ENCODE measurements at places on chromosomes 11 and 22.
A peak's percentile ranks its signal among the peaks of the same experiment; 100 is the strongest.

DNA sequence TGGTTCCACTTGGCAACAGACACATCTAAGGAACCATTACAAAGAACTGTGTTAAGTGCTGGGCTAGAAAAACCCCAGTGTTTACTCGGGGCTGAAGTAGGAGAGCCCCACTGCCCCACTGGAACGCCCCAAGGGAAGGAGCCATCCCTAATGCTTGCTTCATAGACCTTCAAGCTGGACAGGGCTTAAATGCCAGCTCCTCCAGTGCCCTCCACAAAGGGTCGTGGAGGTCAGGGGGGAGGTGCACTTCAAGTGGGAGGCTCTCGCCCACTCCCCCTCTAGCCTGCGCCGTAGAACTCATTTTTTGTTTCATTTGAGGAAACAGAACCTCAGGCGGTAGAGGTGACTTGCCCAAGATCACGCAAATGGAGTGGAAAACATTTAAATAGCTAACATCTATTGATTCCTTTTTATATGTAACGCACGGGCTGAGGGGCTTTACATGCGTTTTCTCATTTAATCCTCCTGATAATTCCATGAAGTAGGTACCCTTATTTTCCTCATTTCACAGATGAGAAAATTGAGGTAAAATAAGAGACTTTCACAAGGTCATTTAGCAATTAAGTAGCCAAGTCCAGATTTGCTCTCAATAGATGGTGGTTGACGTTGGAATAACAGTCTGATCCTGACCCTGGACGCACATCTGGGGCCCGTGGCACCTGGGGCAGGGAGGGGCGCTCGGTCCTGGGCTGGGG, 545 bp upstream of the ZDHHC13 start:
- no peak for DNase-seq

DNA sequence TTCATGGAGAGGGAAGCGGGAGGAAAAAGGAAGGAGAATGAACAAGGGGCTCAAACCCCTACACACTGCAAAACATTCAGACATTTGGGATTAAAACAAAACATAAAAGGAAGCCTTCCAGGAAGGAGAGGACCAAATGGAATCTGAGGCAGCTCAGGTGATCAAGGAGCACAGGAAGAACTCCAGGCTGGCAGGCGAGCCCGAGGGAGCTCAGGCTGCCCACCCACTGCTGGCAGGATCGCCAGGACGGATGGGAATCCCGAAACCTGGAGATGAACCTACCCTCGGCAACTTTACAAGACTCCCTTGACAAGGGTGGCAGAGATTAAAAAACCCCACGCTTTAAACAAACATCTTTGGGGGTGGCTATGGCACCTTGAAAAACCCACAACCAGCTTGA, 5.0 kb upstream of the PYGM start:
- DNase-seq, result no peak

- no peak for DNase-seq
These were observed 52.4 kb downstream of the PACSIN2 start for GRCh38 chr22:42962295-42963230.

- DNase-seq, result no peak
These were observed 6.6 kb downstream of the EP300 start for GRCh38 chr22:41099036-41099435.

- no peak for DNase-seq
These were observed 19.4 kb downstream of the TUBGCP6 start for GRCh38 chr22:50225200-50225969.

DNA sequence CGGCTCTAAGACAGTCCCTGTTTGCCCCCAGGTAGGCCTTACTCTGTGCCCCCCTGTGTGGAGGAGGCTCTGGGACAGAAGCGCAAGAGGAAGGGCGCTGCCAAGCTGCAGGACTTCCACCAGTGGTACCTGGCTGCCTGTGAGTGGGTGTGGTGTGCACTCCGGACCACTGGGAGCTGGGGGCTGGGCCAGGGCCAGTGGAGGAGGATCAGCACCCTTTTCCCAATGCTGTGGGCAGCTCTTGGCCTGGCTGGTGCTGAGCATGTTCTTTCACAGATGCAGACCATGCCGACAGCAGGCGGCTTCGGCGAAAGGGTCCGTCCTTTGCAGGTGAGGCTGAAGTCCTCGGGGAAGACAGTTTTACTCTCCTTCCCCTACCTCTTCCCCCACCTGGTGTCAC, 3.7 kb downstream of the SCO2 start:
- DNase-seq, result no peak

GRCh38 chr11:19680829-19681368, 31.7 kb upstream of the NAV2 start:
- DNase-seq, result no peak

GRCh38 chr11:13160346-13160745, 117.2 kb upstream of the BMAL1 start:
- no peak for DNase-seq

GRCh38 chr11:115501893-115502589, 2.2 kb downstream of the CADM1 start:
- no peak for DNase-seq

- DNase-seq, result no peak
These were observed 21.7 kb upstream of the PRDM10 start for GRCh38 chr11:130024361-130024760.

- DNase-seq, result no peak
These were observed at the start of gene APOBEC3H for GRCh38 chr22:39097098-39098020. Gene APOBEC3H (plus strand): TSS chr22:39097244. CDS start chr22:39100279, 3,035 bp downstream.

- DNase-seq, result peak; percentile 83
These were observed at the start of gene SNX19 for GRCh38 chr11:130916238-130916855. Gene SNX19 (minus strand): TSS chr11:130916479. CDS start chr11:130915939, 540 bp downstream.

GRCh38 chr11:6237761-6238302, 1.1 kb upstream of the CNGA4 start:
- no peak for DNase-seq

DNA sequence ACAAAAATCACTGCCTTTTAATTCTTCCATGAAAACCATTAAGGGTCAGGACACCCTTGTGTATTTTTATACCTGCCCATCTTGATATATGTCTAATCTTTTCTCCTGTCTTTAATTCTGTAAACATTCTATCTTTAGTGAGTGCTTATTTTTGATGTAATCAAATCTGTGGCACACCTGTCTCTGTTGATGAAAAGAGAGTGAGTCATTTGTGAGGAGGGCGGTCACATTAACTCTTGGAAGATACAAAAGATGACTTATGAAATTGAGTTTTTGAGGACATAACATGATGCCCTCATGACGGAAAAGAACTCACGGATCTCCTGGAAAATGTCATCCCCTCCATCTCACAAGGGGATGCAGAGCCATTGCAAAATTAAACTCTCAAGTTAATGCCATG, 206.5 kb upstream of the PGR start:
- DNase-seq, result no peak

DNA sequence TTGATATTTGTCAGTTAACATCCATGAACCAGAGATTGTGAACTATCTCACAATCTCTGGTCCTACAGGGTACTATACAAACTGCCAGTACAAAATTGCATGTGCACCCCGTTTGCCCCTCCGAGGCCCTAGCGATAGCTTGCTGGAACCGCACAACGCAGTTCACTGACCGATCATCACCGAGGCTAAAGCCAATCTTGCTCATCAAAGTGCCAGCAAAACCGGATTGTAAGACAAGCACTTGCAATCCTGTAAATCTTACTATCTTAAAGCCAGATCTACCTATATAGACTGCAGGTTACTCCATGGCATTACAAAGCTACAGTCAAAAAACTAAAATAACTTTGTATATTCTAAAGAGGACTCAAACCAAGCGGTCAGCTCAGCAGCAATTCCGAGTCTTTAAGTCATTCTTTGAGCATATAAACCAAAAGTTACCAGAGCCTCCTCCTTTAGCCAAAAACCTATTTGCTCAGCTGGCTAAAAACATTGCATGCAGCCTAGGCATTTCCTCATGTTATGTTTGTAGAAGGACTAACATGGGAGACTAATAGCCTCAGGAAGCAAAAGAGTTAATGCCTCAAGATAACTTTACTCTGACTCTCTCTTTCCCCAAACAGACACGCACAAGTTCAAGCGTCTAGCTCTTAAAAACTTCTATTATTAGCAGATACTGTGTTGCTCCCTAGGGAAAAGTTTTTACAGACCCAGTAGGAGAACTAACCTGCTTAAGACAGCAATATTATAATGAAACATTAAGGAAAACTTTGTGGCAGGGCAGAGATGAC, 30.7 kb upstream of the CPT1A start:
- DNase-seq, result no peak

DNA sequence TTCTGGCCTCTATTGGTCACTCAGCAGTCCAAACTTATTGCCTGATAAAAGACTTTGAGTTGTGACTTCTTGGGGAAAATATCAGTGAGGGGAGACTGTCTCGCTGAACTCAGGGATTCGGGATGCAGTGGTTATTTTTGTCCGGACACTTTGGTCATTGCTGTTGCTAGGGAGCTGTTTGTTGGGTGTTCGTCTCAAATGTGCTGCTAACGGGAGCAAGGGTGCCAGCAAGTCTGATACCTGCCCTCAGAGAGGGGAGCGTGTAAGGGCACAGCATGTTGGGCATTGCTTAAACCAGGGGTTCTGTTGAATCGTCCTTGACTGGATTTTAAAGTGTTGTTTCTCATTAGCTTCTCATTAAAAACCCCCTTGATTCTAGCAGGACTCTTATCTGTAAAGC, 49.2 kb upstream of the SLC25A18 start:
- no peak for DNase-seq

- no peak for DNase-seq
These were observed 56.4 kb downstream of the TRAF6 start for GRCh38 chr11:36453678-36454077.

- DNase-seq, result no peak
These were observed 47.3 kb upstream of the CAPRIN1 start for GRCh38 chr11:34004236-34004635.

DNA sequence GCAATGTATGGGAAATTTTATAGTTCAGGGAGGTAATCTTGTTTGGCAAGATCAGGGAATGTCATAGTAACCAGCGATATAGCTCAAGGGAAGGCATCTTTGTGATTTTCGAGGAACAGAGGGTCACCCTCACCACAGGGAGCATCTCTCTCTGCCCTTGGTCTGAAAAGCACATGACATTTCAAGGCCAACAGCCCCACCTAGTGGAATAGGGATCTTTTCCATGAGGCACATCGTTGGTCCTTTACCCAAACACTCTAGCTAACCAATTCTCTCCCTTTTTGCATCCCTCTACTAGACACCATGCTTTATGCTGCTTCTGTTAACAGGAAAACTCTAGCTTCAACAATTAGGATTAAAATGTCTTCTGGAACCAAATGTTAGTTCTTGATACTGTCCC, 179.0 kb downstream of the GRM5 start:
- DNase-seq, result no peak

- DNase-seq, result no peak
These were observed 397.0 kb upstream of the ISX start for GRCh38 chr22:34669001-34669400.

- DNase-seq, result no peak
These were observed 167.0 kb downstream of the DSCAML1 start for GRCh38 chr11:117629891-117630538.

- no peak for DNase-seq
These were observed 10.4 kb upstream of the MALAT1 start for GRCh38 chr11:65488273-65489034.

- DNase-seq, result no peak
These were observed 231.5 kb downstream of the NXPE2 start for GRCh38 chr11:114909866-114910265.

DNA sequence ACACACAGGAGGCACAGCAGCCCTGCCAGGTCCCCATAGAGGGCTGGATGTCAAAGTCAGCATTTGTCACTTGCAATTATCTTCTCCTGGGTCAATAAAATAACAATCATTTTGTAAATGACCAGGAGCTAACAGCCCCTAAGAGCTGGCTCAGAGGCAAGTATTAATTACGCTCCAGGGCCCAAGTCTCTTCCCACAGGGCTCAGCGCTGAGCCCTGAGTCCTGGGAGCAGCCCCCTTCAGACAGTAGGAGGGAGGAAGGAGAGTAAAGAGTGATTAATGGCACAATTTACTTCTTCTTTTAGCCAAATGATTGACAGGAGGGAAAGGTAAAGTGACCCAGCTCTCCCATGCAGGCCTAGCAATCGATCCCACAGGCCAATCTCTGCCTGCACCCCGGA, 99.0 kb upstream of the DRD2 start:
- DNase-seq, result no peak

DNA sequence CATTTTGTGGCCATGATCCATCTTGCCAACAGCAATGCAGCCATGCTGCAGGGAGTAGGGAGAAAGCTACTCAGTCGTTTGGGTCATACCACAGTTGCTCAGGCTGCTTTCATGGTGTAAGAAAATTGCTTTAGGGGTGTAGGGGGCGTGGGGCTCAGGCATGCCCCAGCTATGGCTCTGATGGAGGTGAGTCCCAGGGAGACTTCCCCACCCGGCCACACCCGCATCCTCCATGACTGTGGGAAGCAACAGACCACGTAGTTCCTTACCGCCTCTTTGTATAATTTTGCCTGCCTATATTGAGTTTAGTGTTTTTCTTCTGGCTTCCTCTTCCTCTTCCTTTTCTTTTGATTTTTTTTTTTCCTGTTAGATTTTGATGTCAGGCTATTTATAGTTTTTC, 58.8 kb downstream of the SPECC1L start:
- no peak for DNase-seq

GRCh38 chr11:120714438-120714837, 202.9 kb downstream of the GRIK4 start:
- DNase-seq, result no peak

DNA sequence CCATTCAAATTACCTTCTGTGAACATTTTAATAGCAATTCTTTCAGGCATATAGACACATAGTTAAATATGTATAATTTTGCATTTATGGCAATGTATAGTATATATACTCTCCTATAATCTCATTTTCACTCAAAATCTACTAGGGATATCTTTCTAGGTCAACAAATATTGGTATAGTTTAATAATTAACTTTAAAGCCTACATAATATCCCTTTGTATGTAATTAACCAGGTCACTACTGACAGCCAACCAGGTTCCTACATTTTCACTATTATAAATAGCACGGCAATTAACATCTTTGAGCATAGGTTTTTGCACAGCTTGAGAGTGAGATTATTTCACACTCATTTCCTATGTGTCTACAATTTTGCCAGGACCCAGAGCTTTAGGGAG, 15.8 kb downstream of the OR2AG2 start:
- no peak for DNase-seq

DNA sequence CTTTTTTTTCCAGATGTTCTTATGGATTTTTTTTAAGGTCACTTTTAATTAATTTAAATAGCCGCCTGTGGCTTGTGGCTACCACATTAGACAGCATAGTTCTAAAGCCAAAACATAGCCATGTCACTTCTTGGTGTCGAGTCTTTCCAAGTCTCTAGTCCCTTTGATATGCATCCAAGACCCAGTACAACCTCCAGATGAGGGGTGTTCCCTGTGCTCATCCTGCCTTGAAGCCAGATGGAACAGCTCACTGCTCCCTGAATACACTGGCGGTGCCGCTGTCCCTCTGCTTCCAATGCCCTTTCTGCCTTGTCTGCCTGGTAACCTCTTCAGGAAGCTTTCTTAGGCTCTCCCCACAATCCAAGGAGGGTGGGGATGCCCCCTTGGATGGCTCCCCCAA, 338.0 kb downstream of the TENM4 start:
- no peak for DNase-seq

- no peak for DNase-seq
These were observed 489.7 kb downstream of the MIAT start for GRCh38 chr22:27146866-27147633.

DNA sequence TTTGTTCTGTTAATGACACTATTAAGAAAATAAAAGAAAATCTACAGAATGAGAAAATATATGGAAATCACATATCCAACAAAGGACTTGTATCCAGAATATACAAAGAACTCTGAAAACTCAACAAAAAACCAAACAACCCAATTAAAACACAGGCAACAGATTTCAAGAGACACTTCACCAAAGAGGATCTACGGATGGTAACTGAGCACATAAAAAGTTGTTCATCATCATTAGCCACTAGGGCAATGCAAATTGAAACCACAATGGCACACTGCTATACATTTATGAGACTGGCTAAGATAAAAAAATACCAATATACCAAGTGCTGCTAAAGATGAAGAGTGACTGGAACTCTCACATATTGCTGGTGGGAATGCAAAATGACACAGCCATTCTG, 34.5 kb upstream of the SLC25A1 start:
- no peak for DNase-seq

Measured in stimulated activated CD8-positive, alpha-beta memory T cell treated with anti-CD3 and anti-CD28 coated beads, Interleukin-2, amount 100 ng/mL, for 1 hour (primary cell).